ENCODE measurements at places on chromosomes 5 and 9. TPM values are rescaled to one million over a fixed set of nuclear protein-coding genes. Genes with fewer than 3 reads are reported as not detected.

DNA sequence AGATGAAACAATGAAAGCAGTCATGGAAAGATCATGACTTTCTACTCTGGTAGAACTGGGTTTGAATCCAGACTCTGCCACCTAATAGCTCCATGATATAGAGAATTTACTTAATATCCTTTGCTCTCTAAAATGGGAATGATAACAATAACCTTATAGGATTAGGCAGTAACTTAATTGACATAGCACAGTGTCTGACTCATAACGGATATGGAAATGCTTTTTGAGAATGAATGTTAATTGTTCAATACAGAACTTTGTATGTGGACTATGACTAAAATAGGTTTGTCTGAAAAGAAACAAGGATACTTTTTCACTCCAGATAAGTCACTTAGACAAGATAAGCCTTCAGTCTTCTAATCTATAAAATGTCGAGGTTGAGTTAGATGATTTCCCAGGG is 330.7 kb downstream of the PTPRD start:
- no peaks in the 10 kb centered on the region for H3K27me3 ChIP-seq
- H3K4me1 ChIP-seq: no peaks in the 10 kb centered on the region
- H3K27ac ChIP-seq: no peak overlapping the region
- DNase-seq: no peak
- no peaks in the 10 kb centered on the region for H3K36me3 ChIP-seq
- no peak overlapping the region for H3K4me3 ChIP-seq

TMC1 gene
- 0.57 TPM for total RNA-seq

DNA sequence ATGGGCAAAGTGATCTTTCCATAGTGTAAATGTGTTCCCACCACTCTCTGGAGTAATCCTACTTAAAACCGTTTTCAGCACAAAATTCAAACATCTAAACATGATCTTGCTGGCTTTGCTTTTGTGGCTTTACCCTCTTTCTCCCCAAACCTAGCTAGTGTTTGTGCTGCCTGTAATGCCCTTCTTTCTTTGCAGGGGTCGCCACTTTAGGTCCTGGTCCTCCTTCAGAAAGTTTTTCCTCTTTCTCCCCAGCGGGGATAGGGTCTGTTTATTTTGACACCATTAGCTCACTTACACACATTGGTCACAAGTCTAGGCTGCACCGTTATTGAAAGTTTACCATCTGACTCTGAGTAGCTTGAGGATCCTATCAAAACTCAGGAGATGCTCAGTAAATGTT is 736 bp upstream of the HSD17B4 start:
- no peaks in the 10 kb centered on the region for H3K4me1 ChIP-seq
- no peaks in the 10 kb centered on the region for H3K36me3 ChIP-seq
- H3K27me3 ChIP-seq: no peaks in the 10 kb centered on the region
- peak overlapping the region; percentile 82 for H3K4me3 ChIP-seq
- no peak for DNase-seq

- no peak overlapping the region for H3K27ac ChIP-seq
- H3K4me3 ChIP-seq: no peak overlapping the region
- no peaks in the 10 kb centered on the region for H3K27me3 ChIP-seq
- no peaks in the 10 kb centered on the region for H3K4me1 ChIP-seq
- DNase-seq: no peak
Measured at GRCh38 chr5:154498994-154499393, 21.0 kb upstream of the HAND1 start.

GRCh38 chr9:128946571-128947276 is 679 bp downstream of the DOLK start:
- peak overlapping the region; percentile 90 for H3K4me3 ChIP-seq
- H3K4me1 ChIP-seq: peaks cover 18% of the 10 kb centered on the region
- H3K36me3 ChIP-seq: peaks cover 5% of the 10 kb centered on the region

FOXD4L5 gene
- total RNA-seq: 0.61 TPM

DNA sequence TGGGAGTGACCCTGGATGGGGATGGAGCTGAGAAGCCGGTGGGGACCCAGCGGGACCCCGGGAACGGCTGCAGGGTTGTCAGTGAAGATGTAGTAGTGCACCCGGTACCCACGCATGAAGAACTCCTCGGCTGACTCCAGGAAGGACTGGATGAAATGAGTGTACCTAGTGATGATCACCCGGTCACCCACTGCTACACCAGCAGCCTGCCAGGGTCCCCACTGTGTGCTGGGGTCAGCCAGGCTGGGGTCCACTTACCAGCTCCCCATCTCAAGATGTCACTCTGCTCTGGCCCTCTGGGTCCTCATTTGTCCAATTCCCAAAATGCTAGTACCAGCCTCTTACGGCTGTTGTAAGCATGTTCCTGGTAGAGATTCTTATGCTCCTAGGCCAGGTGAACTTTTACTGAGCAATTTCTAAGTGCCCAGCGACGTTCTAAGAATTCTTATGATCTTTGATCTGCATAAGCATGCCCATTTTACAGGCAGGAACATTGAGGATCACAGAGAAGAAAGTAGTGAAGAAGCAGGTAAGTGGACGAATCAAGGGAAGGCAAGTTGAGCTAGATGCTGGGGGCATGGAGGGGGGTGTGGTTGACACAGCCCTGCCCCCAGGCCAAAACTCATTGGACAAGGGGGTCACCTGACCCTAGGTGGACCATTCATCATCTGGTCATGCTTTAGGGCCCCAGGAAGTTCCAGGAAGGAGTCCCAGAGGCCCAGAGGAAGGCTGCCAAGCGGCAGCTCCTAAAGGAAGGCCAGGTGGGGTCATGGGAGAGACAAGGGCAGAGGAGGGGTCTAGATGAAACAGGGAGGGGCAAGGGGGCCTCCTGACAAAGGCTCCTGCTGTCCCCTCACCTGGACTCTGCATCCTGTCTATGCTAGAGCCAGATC is 9.4 kb downstream of the GBGT1 start:
- H3K4me1 ChIP-seq: peaks cover 5% of the 10 kb centered on the region
- no peaks in the 10 kb centered on the region for H3K27me3 ChIP-seq
- DNase-seq: no peak
- H3K27ac ChIP-seq: no peak overlapping the region
- H3K4me3 ChIP-seq: no peak overlapping the region

RASGEF1C gene
- total RNA-seq: 1.2 TPM

FER gene
- total RNA-seq: 32.0 TPM

- H3K4me3 ChIP-seq: no peak overlapping the region
- no peak overlapping the region for H3K27ac ChIP-seq
- DNase-seq: no peak
- H3K4me1 ChIP-seq: peaks cover 11% of the 10 kb centered on the region
Measured at GRCh38 chr5:172874647-172875504, 40.8 kb downstream of the ERGIC1 start.

DNA sequence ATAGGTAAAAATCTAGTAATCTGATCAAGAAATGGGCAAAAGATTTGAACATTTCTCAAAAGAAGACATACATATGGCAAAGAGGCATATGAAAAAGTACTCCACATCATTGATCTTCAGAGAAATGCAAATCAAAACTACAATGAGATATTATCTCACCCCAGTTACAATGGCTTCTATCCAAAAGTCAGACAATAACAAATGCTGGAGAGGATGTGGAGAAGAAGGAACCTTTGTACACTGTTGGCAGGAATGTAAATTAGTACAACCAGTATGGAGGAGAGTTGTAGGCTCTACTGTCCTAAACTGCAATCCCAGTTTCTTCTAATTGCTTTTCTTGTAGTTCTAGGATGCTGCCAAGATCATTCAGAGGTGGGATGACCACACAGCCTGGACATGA is 193.5 kb upstream of the RFX3 start:
- H3K4me3 ChIP-seq: no peak overlapping the region
- DNase-seq: no peak
- H3K36me3 ChIP-seq: no peaks in the 10 kb centered on the region

GRCh38 chr5:148416921-148417320 is 33.2 kb downstream of the FBXO38 start:
- no peaks in the 10 kb centered on the region for H3K27me3 ChIP-seq
- no peaks in the 10 kb centered on the region for H3K4me1 ChIP-seq
- no peak for DNase-seq
- H3K4me3 ChIP-seq: no peak overlapping the region
- peaks cover 36% of the 10 kb centered on the region for H3K36me3 ChIP-seq

SGCD gene
- total RNA-seq: not detected

DNA sequence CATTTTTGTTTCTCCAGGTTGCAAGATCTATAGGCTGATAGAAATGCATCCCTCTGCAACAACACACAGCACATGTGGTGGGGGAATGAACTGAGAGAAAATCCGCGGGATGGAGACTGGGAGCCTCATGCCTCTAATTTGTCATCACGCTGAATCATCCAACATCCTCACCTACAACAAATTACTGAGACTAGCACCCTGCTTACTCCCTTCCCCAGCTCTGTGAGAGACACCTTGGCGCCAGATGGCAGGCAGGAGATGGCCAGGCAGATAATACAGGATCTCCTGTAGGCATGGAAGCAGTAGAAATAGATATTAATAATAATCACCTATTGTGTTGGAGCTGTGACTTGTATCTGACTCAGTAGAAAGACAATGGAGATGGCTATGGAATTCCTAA is 276.9 kb downstream of the SEMA5A start:
- no peaks in the 10 kb centered on the region for H3K27me3 ChIP-seq
- no peak overlapping the region for H3K27ac ChIP-seq
- H3K4me1 ChIP-seq: no peaks in the 10 kb centered on the region
- no peak overlapping the region for H3K4me3 ChIP-seq
- no peaks in the 10 kb centered on the region for H3K36me3 ChIP-seq

GLT6D1 gene
- total RNA-seq: not detected

GRCh38 chr5:148374690-148375360 is 8.9 kb upstream of the FBXO38 start:
- H3K27me3 ChIP-seq: no peaks in the 10 kb centered on the region
- H3K27ac ChIP-seq: no peak overlapping the region
- DNase-seq: peak; percentile 45
- H3K4me1 ChIP-seq: no peaks in the 10 kb centered on the region
- no peaks in the 10 kb centered on the region for H3K36me3 ChIP-seq

CARD6 gene
- total RNA-seq: not detected

PCDHGA3 gene
- not detected for total RNA-seq

GRCh38 chr5:6736524-6737042 is 23.4 kb downstream of the TENT4A start:
- DNase-seq: no peak
- peaks cover 23% of the 10 kb centered on the region for H3K36me3 ChIP-seq
- no peak overlapping the region for H3K27ac ChIP-seq
- H3K27me3 ChIP-seq: no peaks in the 10 kb centered on the region
- no peaks in the 10 kb centered on the region for H3K4me1 ChIP-seq

DNA sequence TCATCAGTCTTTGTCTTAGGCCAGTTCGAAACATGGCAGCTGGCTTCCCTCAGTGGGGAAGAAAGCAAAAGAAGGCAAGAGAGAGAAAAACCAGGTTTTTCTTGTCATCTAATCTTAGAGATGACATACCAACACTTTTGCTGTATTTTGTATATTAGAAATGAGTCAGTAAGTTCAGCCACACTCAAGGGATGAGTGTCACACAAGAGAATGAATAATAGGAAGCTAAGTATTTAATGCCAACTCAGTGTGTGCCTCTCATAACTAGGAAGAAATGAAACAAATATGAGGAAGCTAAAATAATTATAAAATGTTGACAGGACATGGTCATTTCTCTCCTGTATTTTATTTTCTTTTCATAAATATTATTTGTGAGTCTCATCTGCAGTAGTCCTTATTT is 65.3 kb downstream of the CDH12 start:
- no peaks in the 10 kb centered on the region for H3K4me1 ChIP-seq
- no peak for DNase-seq
- no peak overlapping the region for H3K4me3 ChIP-seq
- no peak overlapping the region for H3K27ac ChIP-seq
- H3K27me3 ChIP-seq: no peaks in the 10 kb centered on the region
- H3K36me3 ChIP-seq: no peaks in the 10 kb centered on the region

- H3K4me1 ChIP-seq: peaks cover 39% of the 10 kb centered on the region
- H3K27ac ChIP-seq: peak overlapping the region; percentile 61
- H3K36me3 ChIP-seq: no peaks in the 10 kb centered on the region
- no peak overlapping the region for H3K4me3 ChIP-seq
- no peaks in the 10 kb centered on the region for H3K27me3 ChIP-seq
Measured at GRCh38 chr9:107249665-107250285, 33.3 kb upstream of the RAD23B start.

PCDHGC4 gene
- total RNA-seq: 0.05 TPM

- DNase-seq: no peak
- H3K27me3 ChIP-seq: no peaks in the 10 kb centered on the region
- no peak overlapping the region for H3K4me3 ChIP-seq
Measured at GRCh38 chr5:88399561-88399960, 130.9 kb upstream of the TMEM161B start.

DNA sequence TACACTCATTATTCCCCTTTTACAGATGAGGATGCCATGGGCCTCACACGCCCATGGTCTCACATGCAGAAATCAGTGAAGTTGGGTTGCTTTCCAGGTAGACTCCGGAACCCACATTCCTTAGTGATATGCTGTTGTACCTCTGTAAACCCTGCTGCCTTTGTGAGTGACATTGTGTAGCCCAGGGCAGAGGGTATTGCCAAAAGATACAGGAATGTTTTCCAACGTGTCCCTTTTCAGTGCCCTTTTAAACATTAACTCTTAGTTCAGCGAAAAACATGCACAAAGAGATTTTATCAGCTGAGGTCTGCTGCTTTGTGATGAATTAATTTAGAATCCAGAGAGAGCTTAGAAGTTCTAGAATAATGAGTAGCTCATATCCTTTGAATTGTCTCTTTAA is 38.3 kb upstream of the TRMT10B start:
- H3K4me1 ChIP-seq: no peaks in the 10 kb centered on the region
- H3K27ac ChIP-seq: no peak overlapping the region
- H3K4me3 ChIP-seq: no peak overlapping the region

GRCh38 chr5:24367216-24367615 is 277.6 kb downstream of the CDH10 start:
- no peaks in the 10 kb centered on the region for H3K36me3 ChIP-seq
- H3K4me1 ChIP-seq: no peaks in the 10 kb centered on the region
- no peak overlapping the region for H3K4me3 ChIP-seq
- DNase-seq: no peak

GRCh38 chr9:134690946-134691694 is 49.5 kb downstream of the COL5A1 start:
- no peak overlapping the region for H3K27ac ChIP-seq
- no peaks in the 10 kb centered on the region for H3K27me3 ChIP-seq
- no peak overlapping the region for H3K4me3 ChIP-seq
- no peak for DNase-seq
